Stimulated activated CD8-positive, alpha-beta memory T cell treated with anti-CD3 and anti-CD28 coated beads, Interleukin-15, amount 100 ng/mL, for 24 hours (primary cell): ENCODE measurements at places on chromosomes 7 and 10.

- no peak for DNase-seq
Observed at GRCh38 chr7:1160670-1161021, 650 bp upstream of the ZFAND2A start.

DNA sequence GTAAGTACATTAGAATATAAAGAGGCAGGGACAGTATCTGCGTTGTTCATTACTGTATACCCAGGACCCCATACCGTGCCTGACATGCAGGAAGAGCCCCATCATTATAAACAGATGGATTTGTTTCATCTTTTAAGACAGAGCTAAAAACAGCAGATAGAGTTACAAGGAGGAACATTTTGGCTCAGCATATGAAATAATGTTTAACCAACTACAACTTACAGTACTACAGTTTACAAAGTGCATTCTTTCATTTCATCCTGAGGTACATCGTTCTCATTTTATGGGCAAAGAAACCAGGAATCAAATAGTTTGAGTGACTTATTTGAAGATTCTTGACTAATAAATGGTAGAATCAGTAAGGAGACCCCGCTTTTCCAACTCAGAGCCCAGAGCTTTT lies 38.1 kb upstream of the AGBL3 start:
- no peak for DNase-seq

- no peak for DNase-seq
Observed at GRCh38 chr10:80829562-80829961, 291.9 kb downstream of the SH2D4B start.

DNA sequence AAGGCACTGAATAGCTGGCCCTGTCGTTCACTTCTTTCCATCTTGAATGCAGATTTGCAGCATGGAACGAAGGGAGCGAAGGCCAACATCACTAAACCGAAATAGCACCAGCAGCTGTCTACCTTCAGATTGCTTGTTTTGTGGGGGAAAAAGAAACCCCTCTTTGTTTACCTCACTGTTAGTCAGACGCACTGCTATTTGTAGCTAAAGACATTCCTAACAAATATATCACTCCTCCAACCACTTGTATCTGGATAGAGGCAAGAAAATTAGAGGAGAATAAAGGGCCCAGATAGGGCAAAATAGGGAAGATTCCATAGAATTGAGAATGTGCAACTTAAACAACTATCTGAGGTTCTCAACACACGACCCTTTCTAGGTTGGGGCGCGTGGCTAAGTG lies 26.5 kb downstream of the ANK3 start:
- DNase-seq = no peak

GRCh38 chr10:63713191-63714144 lies 192.3 kb downstream of the REEP3 start:
- no peak for DNase-seq

DNA sequence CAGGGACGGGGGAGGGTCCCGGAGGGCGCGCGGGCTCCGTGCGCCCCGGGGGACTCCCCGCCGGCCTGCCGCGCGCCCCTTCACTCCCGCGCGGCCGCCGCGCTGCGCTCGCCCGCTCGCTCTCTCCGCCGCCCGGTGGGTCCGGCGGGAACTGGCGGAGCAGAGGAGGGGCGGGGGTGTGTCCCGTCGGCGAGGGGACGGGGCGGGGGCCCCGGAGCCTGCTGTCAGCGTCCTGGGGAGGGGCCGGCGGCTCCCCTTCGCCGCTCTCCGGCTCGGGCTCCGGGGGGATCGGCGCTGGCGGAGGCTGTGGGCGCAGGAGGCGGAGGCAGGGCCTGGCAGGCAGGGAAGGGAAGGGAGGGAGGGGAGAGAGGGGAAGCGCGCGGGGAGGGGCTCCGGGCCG lies at the start of gene SH3PXD2A:
SH3PXD2A (minus strand) TSS at position 153 of the 400 bp plus-strand sequence. CDS start 310 bp downstream, outside the sequence.
- no peak for DNase-seq

DNA sequence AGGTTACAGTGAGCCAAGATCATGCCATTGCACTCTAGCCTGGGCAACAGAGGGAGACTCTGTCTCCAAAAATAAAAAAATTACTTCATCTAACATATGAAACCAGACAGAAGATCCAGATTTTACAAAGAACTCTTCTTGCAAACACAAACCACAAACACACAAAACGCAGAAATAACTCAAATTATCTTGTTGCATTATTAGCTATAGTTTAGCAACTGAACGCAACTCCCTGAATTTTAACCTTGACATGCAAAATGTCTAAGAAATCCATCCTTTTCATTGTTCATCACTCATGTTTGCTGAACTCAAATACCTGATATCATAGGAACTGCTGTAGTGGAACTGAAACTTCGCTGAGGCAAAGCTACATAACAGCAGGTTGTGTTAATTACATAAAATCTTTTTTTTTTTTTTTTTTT lies 64.1 kb downstream of the MICU1 start:
- DNase-seq = no peak

DNA sequence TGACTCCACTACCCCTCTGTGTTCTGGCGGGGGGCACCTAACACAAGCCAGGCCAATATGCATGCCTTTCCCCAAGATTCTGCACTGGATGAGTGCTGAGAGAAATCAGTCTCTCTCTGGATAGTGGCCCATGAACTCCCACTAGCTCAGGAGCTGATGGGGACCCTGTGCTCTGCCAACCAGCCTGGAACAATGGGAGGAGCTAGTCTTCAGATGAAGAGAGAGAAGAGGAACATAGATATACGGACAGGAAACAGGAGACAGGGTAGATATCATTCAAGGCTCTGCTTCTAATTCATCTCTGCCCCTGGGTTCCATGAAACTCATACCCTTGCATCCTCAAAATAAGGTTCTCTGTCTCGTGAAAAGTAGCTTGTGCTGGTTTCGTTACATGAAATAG lies 27.9 kb upstream of the PLXNA4 start:
- no peak for DNase-seq

- no peak for DNase-seq
Observed at GRCh38 chr10:7311218-7311849, 99.5 kb downstream of the SFMBT2 start.

GRCh38 chr7:84025332-84025927 lies 169.2 kb downstream of the SEMA3A start:
- DNase-seq = no peak

- DNase-seq = no peak
Observed at GRCh38 chr10:88849234-88849633, 2.4 kb downstream of the ANKRD22 start.

GRCh38 chr10:125694883-125695282 lies 11.9 kb upstream of the TEX36 start:
- DNase-seq = no peak

- no peak for DNase-seq
Observed at GRCh38 chr10:126570621-126571602, 99.6 kb downstream of the C10orf90 start.

DNA sequence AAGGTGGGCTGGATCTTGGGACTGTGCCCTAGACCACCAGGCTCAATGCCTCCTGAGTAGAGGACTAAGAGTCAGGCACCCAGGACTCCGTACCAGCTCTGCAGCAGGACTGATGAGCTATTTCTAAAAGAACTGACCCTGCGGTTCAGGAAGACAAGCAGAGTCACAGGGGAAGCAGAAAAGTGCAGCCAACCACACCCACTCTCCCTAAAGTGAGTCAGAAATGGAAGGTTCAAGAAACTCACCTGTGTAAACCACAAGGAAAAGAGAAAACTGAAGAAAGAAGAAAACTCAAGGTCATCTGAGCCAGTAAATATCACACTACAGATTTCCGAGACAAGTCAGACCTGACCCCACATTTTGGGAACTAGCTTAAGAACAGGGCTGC lies 2.5 kb downstream of the PARP12 start:
- no peak for DNase-seq

- DNase-seq = no peak
Observed at GRCh38 chr10:85012305-85012704, 683.9 kb downstream of the CCSER2 start.

DNA sequence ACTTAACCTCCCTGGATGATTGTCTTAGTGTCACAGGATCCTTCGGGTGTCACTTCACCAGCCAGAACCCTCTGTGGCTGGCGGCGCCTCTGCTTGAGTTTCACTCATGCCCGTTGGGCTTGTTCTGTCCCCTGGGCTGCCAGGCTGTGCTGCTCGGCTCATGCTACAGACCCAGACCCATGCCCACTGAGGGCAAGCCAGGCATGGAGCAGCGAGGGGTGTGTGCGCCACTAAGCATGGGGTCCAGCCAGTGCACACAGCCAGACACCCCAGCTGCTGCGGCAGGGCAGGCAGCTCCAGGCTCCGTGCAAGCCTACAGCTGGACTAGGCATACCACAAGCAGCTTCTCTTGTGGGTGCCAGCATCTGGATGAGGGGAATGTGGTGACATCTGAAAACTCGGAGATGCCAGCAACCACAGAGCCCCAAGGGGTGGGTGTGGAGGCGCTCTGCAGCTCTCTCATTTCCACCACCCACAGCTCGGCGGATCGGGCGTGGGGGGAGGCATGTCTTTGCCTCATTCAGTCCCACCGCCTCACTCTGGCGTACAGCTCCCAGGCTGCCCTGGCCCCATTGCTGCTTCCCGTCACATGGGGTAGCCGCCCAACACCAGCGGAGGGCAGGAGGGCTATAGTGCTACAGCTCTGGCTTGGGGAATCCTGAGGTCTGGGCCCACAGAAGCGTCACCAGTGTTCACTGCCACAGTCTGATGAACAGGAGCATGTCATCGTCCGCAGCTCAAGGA lies 269.6 kb upstream of the LRGUK start:
- no peak for DNase-seq

DNA sequence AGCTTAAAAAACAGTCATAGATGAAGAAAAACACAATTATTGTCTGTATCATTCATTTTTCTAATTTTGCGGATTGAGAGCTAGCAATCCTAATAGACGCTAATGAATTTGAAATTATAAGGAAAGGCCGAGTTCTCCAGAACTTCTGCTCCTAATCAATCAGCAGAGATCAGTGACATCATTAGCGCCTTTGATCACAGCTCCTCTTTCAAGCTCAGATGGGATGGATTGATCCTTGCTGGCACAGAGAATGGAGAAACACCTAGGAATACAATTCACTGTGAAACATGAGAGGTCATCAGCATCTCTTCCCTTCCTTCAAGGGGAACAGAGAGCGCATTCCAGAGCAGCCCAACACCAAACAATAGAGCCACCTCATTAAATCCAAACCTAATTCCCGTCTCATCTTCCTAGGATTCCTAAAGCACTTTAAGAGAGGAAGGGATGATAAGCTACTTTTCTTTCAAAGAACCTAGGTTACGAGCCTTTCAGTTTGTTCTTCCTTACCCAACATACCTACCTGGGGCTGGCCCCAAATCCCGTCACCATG lies 24.4 kb downstream of the GLI3 start:
- no peak for DNase-seq

GRCh38 chr10:22620929-22621328 lies 93.4 kb downstream of the PIP4K2A start:
- DNase-seq = no peak

DNA sequence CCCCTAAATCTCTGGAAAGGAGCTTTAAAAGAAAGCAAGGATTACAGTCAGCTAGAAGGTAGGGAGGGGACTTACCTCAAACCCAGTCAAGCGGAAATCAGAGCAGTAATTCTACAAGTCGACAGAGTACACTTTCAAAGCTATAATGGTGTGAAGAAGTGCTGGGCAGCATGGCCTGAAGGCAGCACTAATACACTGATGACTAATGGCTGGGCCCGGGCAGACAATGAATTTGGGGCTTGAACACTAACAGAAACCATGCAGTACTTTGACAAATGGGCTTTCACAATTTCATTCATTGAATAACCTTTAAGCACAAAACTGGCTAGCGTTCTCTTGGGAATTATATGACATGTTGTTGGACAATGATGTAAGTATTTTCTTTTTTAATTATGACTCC lies 4.7 kb downstream of the GLI3 start:
- no peak for DNase-seq

DNA sequence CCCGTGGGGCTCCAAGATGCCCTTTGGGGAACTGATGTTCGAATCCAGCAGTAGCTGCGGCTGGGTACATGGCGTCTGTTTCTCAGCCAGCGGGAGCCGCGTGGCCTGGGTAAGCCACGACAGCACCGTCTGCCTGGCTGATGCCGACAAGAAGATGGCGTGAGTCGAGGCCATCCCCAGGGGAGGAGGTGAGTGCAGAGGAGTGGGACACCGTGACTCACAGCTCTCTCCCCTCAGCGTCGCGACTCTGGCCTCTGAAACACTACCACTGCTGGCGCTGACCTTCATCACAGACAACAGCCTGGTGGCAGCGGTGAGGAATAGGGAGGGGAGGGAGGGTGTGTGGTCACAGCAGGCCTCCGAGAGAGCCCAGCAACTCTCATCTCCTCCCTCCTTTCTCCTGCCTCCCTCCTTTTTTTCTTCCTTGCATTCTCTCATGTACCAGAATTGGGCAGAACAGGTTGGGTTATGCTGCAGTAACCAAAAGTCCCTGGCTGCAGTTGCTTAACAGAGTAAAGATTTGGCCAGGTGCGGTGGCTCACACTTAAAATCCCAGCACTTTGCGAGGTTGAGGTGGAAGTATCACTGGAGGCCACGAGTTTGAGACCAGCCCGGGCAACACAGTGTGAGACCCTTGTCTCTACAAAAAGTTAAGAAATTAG lies 16.5 kb downstream of the ARPC1B start:
- DNase-seq = no peak

DNA sequence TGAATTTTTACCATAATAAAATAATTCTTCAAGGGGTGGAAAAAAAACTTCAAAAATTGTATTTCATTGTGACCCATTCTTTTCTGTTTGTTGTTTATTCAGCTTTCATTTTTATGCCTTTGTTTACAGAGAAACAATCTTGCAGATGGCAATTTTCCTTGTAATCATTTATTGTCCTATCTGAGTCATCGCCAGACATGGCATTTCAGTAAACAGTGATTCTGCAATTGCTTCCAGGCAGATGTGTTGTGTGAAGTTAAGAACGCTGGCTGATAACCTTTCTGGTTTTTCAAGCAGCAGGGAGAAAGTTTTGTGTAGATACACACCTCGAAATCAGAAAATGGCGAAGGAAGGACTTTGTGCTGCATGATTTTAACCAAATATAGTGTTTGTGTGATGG lies 80.7 kb upstream of the RPA3 start:
- no peak for DNase-seq

DNA sequence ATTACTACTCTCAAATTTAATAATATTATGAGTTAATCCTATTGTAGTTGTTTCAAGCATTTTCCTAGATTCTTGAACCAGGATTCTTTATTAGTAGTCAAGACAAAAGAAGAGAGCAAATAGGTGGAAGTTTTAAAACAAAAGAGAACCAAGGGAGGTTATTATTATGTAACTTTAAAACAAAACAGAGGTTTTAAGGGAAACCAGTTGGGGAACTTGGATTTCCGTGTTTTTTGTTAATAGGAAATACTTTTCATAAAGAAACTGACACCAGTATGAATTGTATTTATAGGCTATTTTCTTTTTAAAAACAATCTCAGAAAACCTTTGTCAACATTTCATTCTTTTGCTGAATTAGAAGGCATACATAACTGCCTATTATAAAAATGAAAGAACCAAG lies 183.9 kb downstream of the WNT2 start:
- DNase-seq = no peak

DNA sequence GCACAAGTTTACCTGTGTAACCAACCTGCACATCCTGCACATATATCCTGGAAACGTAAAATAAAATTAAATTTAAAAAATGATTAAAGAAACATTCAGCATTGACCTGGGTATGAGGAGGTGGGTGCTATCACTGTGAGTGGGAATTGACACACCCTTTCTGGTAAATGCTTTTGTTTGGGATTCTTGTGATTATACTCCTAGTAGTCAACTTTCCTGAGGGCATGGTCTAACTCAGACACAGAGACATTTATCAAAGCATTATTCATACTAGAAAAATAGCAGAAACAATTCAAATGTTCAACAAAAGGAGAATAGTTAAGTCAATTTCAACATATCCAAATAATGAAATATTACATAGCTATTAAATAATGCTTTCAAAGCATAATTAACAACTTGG lies 44.2 kb downstream of the CNNM2 start:
- DNase-seq = no peak

GRCh38 chr10:120016906-120017305 lies 124.4 kb downstream of the SEC23IP start:
- no peak for DNase-seq
